ENCODE measurements at places on chromosomes 2 and 18.

DNA sequence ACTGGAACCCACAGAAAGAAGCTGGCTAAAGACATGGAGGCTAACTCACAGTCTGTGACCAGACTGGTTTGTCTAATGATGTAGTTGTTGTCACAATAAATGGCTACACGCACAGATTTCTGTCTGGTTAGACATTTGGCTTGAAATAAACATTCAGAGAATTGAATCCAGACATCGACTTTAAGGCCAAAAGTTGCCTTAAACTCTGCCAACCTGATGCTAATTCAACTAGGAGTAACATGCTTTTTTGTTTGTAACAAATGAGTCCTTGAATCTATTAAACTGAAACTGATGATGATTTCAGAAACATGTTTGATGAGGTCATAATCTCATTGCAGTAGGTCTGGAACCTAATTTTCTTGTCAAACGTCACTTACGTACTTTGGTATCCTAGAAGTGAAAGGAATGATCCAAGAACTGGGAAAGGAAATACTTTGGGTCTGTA is 123.8 kb downstream of the ERBB4 start:
- no peak for DNase-seq

- no peak for DNase-seq
Measured at GRCh38 chr2:145146691-145147090, 626.8 kb upstream of the ZEB2 start.

DNA sequence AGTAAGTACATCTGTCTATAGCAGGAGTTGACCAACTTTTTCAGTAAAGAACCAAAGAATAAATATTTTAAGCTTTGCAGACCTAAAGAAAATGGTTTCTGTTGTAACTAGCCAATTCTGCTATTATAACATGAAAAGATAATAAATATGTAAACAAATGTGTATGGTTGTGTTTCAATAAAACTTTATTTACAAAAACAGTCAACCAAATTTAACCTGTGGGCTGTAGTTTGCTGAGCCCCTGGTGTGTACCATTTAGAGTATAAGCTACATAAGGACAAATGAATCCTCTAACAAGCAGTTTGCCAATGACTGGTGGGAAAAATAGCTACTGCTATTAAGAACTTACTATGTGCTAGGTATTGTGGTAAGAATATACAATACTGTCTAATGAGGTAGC is 79.4 kb downstream of the MAIP1 start:
- DNase-seq: no peak

GRCh38 chr2:117771969-117772630 is 42.4 kb upstream of the DDX18 start:
- DNase-seq: peak; percentile 45

Measured in ELR (cell line).